ENCODE measurements at places on chromosomes 11 and 22. TPM values are rescaled to one million over a fixed set of nuclear protein-coding genes. Genes with fewer than 3 reads are reported as not detected.

TTLL1 gene
- total RNA-seq = 7.8 TPM

C22orf42 gene
- not detected for total RNA-seq

KDM4D gene
- 0.40 TPM for total RNA-seq

ART1 gene
- 2.3 TPM for total RNA-seq

HORMAD2 gene
- not detected for total RNA-seq

DUSP8 gene
- 7.7 TPM for total RNA-seq

OR52I2 gene
- total RNA-seq = not detected

ARHGAP8 gene
- not detected for total RNA-seq

DKK3 gene
- 520 TPM for total RNA-seq
